Stimulated activated CD4-positive, alpha-beta T cell treated with anti-CD3 and anti-CD28 coated beads, TNF-alpha, amount 100 ng/mL, for 1 hour (primary cell): ENCODE measurements at places on chromosomes 5 and 9.

DNA sequence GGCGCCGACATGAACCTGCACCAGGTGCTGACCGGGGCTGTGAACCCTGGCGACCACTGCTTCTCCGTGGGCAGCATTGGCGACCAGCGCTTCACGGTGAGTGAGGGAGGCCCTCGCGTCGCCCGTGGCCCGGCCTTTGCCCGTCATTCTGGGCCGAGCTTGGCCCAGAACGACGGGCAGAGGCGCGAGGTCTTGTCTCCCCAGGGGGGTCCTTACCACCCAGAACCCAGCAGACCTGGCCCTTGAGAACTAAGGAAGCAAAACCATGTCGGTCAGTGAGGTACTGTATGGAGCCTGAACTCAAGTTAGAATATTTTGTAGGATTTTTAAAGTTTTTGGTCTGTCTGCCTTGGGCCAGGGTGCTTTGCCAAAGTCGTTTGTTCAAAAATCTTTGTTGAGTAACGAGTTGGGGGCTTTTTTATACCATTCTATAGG, 691 bp downstream of the DMXL1 start:
- no peak for DNase-seq

DNA sequence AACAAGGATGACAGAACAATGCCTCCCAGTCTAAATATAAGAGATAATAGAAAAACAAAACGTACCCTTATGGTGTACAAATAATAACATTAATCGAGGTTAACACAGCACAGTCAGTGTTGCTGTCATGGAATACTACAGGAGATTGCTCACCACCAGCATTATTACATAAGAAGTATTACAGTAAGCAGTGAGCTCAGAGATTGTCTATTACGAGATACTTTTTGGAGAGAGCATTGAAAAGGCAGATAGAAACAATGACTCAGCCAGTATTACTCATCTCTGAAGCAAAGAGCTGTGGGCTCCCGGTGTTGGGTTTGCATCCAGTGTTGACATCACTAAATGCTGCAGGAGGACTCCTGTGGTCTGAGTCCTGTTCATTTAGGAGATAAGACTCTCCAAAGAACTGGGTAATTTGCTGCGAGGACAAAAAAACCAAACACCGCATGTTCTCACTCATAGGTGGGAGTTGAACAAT, 191.9 kb upstream of the SEMA6A start:
- DNase-seq = no peak

DNA sequence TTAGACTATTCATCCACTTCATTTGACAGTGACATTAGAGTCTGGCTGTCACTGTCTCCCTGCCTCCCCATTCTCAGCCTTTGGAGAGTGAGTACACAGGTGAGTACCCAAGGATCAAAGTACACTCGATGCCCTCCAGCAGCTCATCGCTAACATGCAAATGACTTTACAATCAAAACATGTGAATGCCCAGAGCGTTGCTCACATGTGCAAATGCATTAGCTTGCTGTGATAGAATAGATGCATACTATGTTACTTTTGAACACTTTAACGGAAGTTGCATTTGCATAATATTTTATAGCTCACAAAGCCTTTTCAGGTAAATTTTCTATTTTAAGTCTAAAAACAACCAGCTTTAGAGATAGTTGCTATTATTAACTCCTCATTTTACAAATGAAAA, 107.6 kb downstream of the SYK start:
- DNase-seq = no peak

DNA sequence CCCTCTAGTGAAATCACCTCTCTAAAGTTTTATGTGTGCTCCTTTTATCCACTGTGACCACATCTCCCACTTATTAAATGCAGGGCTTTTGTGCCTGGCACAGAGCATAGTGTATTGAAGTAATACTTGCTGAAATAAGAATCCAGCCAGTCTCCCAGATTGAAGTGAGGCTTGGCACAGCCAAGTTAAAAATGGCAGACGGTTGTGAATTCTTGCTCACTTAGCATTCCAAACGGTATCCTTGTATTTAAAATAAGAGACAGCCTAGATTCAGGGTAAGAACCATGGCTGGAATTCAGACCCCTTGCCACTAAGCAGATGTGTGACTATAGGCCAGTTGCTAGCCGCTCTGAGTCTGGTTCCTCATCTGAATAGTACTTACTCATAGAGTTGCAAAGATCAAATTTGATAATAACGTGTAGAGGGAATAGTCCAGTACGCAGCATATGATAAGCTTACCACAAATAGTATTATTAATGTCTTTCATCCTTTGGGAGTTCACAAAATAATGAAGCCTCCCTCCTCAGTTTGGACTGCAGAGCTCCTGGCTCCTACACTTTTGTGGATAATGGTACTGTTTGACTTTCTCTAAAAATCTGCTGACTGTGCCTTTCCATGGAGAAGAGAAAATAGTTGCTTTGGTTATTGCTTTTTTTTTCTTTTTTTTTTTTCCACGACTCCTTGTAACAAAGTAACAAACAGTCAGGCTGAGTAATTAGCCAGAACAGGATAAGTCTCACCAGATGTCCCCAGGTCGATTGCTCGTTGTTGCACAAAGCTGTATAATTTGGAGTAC, 51.5 kb downstream of the FGF1 start:
- DNase-seq = no peak

DNA sequence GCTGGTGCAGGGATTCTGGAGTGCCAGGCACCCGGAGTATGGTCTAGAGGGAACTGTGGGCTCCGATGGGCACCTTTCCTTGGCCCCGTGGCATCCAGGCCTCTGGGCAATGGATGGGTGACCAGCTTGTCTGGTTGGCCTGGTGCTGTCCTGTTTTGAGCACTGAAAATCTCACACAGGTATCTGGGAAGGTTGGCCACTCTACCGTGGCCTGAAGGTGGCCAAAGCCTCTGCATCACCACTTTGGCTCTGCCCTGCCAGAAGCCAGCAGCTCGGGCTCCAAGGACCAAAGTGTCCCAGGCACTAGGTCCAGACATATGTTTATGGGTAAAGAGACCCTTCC, 28.8 kb downstream of the SLC6A7 start:
- no peak for DNase-seq

DNA sequence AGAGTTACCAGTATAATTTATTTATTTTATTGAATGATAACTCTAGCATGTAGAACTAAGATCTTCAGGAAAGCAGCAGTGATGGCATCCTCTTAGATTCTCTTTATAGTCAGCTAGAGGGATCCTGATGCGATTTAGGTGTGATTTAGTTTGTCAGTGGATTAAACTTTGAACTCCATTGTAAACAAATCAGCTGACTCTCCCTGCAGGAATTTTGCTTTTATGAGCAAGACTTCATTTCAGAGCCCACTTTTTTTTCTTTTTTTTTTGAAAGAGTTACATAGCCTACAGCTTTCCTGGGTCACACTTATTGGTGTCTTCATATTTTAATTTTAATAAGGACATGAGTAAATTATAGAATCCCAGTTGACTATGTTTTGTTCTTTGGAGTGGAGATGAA, 93.8 kb upstream of the SEMA6A start:
- DNase-seq = no peak

- DNase-seq = no peak
These were observed 69.9 kb upstream of the SELENOP start for GRCh38 chr5:42881416-42882117.

DNA sequence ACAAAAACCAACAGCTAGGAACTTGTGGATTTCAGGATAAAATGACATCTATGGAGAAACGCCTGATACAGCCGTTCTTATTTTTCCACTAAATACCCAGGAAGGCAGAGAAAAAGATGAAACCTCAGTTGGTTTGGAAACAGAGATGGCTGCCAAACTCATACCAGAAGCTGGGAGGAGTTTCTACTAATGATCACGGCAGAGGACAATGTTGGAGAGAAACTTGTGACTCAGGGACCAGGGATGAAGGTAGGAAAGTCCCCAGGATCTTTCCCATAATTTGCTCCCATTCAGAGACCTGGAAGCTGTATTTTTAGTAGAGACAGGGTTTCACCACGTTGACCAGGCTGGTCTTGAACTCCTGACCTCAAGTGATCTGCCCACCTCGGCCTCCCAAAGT, 187.1 kb upstream of the IER5L start:
- no peak for DNase-seq

DNA sequence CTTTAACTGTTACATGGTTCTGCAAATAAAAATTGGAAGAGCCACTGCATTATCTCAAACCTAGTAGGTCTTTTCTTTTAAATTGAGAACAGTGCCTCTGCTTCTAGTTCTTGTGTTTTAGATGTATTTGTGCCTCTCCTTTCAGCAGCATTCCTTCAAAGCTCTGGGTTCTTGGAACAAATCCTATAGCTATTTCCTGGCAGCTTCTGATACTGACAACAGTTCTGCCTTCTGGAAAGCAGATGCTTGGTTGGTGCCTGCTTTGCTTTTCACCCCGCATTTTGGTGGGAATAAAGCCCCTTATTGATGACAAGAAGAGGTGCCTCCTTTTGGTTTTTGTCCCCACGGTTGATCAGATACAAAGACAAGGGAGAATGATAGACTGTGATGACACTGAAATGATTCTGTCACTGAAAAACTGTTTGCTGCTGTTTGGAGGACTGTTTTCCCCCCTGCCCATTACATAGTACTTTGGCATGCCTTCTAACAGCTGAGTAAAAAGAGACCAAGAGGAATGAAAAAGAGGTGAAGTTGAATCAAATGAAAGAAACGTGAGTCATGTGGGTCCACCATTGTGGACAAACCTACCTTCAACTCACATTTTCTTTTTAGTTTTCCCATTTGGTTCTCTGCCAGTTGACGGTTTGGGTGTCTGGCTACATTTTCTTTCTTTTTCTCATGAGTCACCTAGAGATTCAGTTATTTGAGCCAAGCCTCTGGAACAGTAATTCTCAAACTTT, 5.6 kb downstream of the PTCD2 start:
- DNase-seq = no peak

GRCh38 chr5:25094219-25094618, 449.4 kb upstream of the CDH10 start:
- no peak for DNase-seq

- no peak for DNase-seq
These were observed 181.0 kb upstream of the PITX1 start for GRCh38 chr5:135214897-135215616.

DNA sequence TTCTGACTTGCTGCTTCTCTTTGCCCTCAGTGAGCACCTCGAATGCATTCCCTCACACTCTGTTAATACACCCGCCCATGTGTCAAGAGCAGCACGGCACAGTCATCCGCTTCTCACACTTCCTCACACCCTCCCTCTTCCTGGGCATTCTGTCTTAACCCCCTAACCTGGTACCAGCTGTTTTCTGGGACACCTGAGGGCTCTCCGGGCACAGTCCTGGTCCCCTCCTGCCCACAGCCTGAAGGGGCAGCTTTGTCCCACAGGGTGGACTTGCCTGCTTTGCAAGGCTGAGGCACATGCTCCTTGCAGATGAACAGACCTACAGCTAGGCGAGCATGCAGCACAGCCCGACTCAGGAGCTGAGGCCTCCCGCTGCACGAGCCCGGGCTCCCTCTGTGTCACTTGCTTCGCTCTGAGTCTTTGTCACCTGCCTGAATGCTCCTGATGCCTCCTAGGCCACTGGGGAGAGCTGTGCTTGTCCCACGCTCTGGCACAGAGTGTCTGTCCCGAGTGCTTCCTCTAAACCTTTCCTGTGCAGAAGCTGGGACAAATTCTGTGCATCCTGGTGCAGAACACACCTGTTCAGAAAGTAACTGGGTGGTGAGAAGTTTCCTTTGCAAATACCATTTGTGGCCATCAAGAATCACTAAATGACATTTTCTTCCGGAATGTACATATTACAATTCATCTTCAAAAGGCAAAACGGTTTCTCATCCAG, 47.8 kb downstream of the AHRR start:
- no peak for DNase-seq

DNA sequence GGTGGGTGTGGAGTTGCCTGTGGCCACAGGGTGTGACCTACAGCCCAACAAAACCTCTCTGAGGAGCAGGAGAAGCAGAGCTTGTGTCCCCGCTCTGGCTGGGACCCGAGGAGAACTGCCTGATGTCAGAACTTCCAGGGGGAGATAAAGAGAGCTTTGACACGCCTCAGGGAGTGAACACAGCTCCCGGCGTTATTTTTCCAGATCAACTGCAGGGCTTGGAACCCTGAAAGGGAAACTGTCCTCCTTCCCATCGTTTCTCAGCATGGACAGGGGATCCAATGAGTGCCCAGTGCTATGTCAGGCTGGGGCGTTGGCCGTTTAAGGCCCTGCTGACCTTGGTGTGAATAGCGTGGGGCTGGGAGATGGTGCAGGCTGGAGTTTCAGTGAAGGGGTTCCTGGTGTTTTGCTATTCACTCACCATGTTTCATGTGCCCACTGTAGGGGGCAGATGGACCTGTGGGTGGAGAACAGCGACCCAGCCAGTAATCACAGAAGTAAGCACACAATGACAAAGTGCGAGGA, 22.0 kb downstream of the GADD45G start:
- no peak for DNase-seq

DNA sequence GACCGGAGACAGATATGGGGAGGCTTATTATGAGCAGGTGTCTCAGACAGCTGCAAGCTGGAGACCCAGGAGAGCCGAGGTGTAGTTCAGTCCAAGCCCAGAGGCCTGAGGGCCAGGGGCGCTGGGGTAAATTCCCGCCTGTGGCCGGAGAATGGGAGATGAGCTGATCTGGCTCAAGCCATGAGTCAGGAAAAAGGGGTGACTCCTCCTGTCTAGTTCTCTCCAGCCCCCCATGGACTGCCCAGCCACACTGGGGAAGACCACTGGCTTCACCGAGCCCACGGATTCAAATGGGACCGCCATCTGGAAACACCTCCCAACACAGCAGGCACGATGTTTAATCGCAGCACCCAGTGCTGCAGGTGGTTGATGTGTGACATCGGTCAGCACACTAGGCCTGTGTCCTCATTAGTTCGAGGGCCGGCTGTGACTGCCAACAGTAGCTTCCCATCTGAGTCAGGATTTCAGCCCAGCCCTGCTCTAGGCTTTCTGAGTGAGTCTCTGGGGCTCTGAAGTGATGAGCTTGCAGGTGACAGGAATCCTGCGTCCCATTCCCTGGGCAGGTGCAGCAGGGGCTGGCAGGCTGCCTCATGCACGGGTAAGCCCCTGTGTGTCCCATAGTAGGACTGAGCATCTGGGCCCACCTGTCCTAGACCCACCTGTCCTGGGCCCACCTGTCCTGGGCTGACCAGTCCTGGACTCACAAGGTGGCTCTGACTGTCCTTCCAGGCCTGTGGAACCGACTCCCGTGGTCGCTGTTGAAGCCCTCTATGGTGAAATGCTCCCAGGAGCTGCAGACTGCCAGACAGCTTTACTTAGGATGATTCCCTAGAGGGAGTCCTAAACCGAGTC, 49.7 kb downstream of the AHRR start:
- no peak for DNase-seq

- no peak for DNase-seq
These were observed 233.8 kb downstream of the GADD45G start for GRCh38 chr9:89838621-89839020.

- DNase-seq = no peak
These were observed 494.6 kb downstream of the ENC1 start for GRCh38 chr5:74145951-74146350.
